ENCODE measurements at places on chromosomes 7 and 10.

- no peak for DNase-seq
- H3K36me3 ChIP-seq = no peaks in the 10 kb centered on the region
- H3K27me3 ChIP-seq = no peaks in the 10 kb centered on the region
- no peak overlapping the region for H3K4me3 ChIP-seq
- H3K27ac ChIP-seq = no peak overlapping the region
Observed at GRCh38 chr7:36182854-36183604, 30.0 kb downstream of the EEPD1 start.

GRCh38 chr7:101231644-101232043 is 6.0 kb downstream of the CLDN15 start:
- peaks cover 6% of the 10 kb centered on the region for H3K36me3 ChIP-seq
- H3K4me1 ChIP-seq = no peaks in the 10 kb centered on the region
- H3K27me3 ChIP-seq = no peaks in the 10 kb centered on the region
- DNase-seq = no peak

- no peak overlapping the region for H3K4me3 ChIP-seq
- H3K36me3 ChIP-seq = no peaks in the 10 kb centered on the region
Observed at GRCh38 chr7:110898516-110898915, 192.4 kb upstream of the LRRN3 start.

GRCh38 chr10:11178606-11179515 is 161.2 kb downstream of the CELF2 start:
- H3K4me3 ChIP-seq = no peak overlapping the region
- H3K36me3 ChIP-seq = no peaks in the 10 kb centered on the region
- no peaks in the 10 kb centered on the region for H3K4me1 ChIP-seq
- DNase-seq = no peak

DNA sequence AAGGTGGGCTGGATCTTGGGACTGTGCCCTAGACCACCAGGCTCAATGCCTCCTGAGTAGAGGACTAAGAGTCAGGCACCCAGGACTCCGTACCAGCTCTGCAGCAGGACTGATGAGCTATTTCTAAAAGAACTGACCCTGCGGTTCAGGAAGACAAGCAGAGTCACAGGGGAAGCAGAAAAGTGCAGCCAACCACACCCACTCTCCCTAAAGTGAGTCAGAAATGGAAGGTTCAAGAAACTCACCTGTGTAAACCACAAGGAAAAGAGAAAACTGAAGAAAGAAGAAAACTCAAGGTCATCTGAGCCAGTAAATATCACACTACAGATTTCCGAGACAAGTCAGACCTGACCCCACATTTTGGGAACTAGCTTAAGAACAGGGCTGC is 2.5 kb downstream of the PARP12 start:
- H3K36me3 ChIP-seq = peaks cover 11% of the 10 kb centered on the region
- no peak for DNase-seq
- H3K4me3 ChIP-seq = no peak overlapping the region
- no peaks in the 10 kb centered on the region for H3K27me3 ChIP-seq
- peaks cover 25% of the 10 kb centered on the region for H3K4me1 ChIP-seq

GRCh38 chr10:76286536-76286935 is 855.1 kb downstream of the LRMDA start:
- no peaks in the 10 kb centered on the region for H3K36me3 ChIP-seq
- no peaks in the 10 kb centered on the region for H3K4me1 ChIP-seq
- no peaks in the 10 kb centered on the region for H3K27me3 ChIP-seq
- H3K27ac ChIP-seq = no peak overlapping the region
- DNase-seq = no peak

Data from SJSA1 (cell line).